Activated CD4-positive, alpha-beta memory T cell treated with anti-CD3 and anti-CD28 coated beads for 36 hours (primary cell): ENCODE measurements at places on chromosomes 6 and 20. TPM values are rescaled to one million over a fixed set of nuclear protein-coding genes. Genes with fewer than 3 reads are reported as not detected.

Gene LRRN4
- total RNA-seq = not detected

Gene ENPP4
- total RNA-seq = 8.8 TPM

Gene PACRG
- total RNA-seq = not detected

Gene OR2B6
- not detected for total RNA-seq

Gene SALL4
- not detected for total RNA-seq

Gene PROKR2
- total RNA-seq = not detected
